ENCODE measurements at places on chromosomes 3 and 15.

DNA sequence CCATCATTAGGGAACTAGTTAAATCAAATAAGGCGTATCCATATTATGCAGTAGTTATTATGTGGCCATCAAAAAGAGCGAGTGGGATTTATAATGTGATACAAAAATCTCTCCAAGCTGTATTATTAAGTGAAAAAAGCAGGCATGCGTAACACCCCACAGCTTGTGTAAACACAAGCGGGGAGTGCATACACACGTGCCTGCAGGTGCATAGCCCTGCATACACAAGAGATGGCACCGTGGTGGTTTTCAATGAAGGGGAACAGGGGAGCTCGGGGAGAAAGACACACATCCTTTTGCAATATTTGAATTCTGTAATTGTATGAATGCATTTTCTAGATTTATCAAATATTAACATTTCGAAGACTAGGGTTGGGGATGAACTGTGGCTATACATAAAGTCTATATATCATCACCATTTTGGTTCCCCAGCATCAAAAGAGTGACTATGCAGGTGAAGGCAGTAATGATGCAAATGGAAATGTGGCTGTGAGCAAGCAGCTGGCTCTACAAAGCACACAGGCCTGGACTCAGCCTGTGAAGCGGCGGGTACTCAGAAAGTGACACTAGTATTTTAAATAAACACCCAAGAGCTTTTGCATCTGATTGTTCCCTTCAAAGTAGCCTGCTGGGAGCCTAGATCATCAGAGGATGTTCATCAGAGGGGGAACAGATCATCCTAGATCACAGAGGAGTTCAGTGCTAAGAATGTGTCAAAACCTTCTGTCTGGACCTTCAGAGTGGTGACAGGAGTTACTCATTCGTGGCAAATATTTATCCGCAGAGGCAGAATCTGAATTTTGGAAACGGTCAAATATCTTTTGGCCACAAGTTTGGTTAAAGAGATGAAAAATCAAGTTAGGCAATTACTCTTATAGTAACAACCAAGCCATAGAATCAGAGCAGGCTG lies 9.4 kb upstream of the KIF7 start:
- DNase-seq, result no peak

DNA sequence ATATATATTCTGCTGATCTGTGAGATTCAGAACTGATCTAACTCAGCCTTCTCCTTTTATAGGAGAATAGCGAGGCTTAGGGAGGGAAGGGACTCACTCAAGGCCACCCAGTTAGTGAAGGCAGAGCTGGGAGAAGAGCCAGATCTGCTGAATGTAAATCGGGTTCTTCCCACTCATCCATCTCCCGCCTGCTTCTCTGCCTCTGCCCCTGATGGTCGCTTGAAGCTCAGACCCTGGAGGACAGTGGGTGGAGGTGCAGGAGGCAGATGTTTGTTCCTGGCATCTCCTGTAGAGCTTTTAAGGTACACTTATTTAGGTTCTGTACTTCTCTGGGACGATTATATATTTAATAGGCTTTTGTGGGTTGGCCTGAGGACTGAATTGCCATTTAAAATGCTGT lies 4.3 kb downstream of the PDIA5 start:
- peak; percentile 69 for DNase-seq

- DNase-seq, result peak; percentile 31
These were observed 70.4 kb downstream of the RGMA start for GRCh38 chr15:93018574-93018973.

DNA sequence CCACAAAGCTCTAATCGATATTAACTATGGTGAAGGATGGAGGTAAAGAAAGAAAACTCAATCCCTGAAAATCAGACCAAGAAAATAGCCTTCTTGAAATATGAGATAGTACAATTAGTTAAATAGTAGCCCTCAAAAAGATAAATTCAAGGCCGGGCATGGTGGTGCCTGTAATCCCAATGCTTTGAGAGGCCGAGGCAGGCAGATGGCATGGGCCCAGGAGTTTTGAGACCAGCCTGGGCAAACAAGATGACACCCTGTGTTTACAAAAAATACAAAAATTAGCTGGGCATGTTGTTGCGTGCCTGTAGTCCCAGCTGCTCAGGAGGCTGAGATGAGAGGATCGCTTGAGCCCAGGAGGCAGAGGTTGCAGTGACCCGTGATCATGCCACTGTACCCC lies 31.6 kb upstream of the CEP152 start:
- no peak for DNase-seq

DNA sequence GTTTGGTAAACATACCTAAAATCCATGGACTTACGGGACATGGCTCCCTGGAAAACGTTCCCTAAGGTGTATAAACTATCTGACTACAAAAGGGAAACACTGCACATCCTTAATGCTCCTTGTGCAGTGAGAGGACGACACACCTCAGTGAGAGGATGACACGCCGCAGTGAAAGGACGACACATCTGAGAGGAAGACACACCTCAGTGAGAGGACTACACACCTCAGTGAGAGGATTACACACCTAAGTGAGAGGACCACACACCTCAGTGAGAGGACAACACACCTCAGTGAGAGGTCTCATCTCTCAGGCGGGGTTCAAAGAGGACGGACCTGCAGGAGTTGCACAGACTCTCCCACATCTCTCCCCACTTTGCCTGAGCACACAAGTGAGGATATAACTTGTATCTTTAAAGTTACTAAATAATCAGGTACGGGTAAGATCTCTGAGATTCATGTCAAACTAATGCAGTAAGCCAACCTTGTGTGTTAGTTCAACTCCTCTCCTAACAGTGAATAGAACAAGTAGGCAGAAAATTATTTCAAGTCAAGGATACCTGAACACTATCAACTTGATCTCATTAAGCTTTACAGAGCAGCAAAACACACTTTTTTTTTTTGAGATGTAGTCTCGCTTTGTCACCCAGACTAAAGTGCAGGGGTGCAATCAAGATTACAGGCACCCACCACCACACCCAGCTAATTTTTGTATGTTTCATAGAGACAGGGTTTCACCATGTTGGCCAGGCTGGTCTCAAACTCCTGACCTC lies 32.1 kb downstream of the HERC2 start:
- no peak for DNase-seq

DNA sequence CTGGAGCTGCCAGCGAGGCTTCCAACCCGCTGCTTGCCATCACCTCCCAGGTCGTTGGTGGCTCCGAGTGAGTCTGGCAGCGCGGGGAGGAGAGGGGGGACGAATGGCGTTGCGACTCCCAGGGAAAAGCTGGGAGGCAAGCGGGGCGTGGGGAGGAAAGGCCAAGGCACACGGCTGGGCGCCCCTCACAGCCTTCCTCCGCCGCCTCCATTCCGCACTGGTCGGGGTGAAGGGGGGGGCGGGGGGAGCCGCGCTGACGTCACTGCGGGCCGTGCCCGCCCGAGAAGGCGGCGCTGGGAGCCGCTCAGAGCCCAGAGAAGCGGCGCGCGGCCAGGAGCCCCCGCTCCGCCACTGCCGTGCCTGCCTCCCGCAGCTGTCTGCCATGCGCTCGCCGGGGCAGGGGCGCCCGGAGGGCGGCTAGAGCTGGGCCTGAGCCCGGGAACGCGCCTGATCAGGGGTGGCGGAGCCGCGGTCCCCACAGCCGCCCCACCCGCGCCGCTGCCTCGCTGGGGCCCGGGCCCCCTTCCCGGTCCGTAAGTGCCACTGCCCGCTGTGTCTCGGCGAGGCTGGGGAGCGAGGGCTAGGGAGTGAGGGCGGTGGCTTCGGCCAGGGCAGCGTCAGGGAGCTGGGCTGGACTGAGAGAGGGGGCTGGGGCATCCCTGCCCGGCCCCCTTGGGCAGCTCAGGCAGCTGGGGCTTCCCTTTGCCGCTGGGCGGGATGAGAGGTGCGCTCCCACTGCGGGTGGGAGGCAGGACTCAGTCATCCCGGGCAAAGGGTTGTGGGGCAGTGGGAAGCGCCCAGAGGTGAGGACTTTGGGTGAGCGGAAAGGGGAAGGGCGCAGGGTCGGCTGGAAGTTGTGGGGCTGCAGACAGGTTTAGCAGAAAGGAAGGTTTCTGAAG lies 27.8 kb upstream of the POLG start:
- no peak for DNase-seq

GRCh38 chr15:89416339-89417183 lies 79.8 kb downstream of the RHCG start:
- peak; percentile 67 for DNase-seq

- DNase-seq, result no peak
These were observed 35.4 kb upstream of the RAB6B start for GRCh38 chr3:133931084-133931483.

- no peak for DNase-seq
These were observed 27.0 kb downstream of the GRK7 start for GRCh38 chr3:141790171-141790570.

DNA sequence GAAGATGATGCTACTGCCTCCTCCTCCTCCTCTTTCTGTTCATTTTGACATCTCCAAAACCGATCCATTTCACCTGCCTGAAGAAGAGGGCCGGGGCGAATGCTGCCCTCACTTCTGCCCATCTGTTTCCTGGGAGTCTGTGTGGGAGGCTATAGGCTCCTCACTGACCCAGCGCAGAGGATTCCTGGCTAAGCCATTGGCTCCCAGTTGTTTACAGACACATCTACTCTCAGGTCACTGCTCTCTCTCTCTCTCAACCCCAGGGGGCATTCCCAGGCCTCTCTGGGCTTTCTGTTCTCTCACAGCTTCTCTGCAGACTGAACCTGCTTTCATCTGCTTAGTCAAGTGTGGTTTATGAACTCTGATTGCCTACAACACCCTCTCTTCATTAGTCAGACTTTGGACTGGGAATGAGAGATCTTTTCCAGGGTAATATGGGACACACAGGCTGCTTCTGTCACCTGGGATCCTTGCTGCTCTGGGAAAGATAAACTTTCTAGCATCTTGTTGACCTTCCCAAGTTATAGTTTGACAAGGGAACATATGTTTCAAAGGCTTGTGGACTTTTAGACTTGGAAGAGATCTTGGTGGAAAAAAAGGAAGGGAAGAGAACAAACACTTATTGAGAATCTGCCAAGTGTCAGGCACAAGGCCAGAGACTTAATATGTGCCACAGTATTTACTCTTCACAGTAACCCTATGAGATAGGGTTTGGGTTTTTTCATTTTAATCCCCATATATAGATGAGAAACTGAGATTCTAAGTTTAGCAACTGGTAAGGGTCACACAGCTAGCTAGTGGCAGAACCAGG lies 30.2 kb upstream of the USP3 start:
- DNase-seq, result peak; percentile 45

GRCh38 chr15:59352683-59353082 lies 20.0 kb downstream of the MYO1E start:
- DNase-seq, result no peak

DNA sequence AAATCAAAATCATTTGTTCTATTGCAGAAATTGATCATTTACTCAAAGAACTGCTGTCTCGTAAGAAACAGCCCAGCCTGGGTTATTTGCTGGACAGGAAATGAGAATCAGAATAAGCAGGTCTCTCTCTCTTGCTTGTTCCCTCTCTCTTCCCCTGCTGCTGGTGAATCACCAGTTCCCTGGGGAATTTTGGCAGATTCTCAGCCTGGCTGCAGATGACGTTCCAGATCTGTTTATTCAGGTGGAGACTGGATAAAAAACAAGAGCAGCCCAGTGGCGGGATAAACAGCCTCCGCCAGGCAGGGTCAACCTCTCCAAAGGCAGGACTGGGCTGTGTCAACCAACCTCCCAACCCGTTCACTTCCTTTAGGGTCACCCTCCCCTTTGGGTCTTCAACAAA lies 72.1 kb downstream of the LRIG1 start:
- DNase-seq, result peak; percentile 98

GRCh38 chr3:30611613-30612436 lies 5.4 kb downstream of the TGFBR2 start:
- peak; percentile 62 for DNase-seq

DNA sequence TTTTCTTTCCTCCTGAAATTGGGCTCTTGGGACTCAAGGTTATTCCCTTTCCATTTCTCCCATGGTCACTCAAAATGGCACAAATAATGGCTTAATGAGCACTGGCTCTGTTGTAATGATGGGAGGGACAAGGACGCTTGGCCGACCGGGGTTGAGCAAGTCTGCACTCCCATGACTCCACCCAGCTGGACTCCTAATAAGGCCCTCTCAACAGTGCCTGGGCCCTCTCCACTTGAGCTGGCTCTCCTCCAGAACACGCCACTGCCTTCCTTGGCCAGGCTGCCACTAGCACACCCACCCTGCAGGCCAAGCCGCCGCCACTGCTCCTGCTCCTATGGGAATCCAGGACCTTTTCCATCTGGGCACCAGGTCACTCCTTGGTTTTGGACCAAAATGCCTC lies 42.3 kb downstream of the ADCY5 start:
- no peak for DNase-seq

- no peak for DNase-seq
These were observed 168.6 kb downstream of the SHQ1 start for GRCh38 chr3:72679540-72680198.

DNA sequence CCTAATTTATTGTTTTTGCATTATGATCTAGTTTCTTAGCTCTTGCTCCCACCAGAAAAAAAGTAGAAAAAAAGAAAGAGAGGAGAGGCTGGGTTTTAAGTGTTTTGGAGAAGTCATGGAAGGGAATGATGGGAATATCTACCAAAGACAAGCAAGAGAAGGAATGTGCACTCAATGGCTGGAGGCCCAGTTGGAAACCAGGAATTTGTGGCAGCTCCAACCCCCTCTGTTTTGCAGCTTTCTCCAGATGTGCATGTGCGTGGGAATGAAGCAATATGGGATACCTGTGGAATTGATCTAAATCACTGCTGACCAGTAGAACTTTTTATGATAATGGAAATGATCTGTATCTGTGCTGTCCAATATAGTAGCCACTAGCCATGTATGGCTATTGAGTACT lies 27.1 kb downstream of the EIF2AK4 start:
- no peak for DNase-seq

GRCh38 chr3:191328962-191329653 lies at the start of gene CCDC50:
Gene CCDC50, plus strand, starts transcription at chr3:191329394. Its CDS starts 281 bp downstream, at chr3:191329675.
- DNase-seq, result peak; percentile 79

DNA sequence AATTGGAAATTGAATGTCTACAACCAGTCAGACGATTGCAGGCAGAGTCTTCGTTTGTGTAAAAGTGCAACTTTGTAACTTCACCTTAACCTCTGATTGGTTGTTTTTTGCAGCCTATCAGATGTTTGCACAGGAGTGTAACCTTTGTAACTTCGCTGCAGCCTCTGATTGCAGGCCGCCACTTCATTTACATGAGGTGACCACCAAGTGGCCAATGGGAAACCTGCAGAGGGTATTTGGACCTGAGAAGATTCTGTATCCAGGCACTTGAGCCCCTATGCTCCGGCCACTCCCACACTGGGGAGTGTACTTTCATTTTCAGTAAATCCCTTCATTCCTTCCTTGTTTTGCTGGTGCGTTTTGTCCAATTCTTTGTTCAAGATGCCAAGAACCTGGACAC lies 68.1 kb upstream of the PFN2 start:
- DNase-seq, result no peak

Measured in fibroblast of pulmonary artery (primary cell).